Inflammatory macrophage treated with lipopolysaccharide for 4 hours (primary cell): ENCODE measurements at places on chromosomes 1 and 21.
A peak's percentile ranks its signal among the peaks of the same experiment; 100 is the strongest.

DNA sequence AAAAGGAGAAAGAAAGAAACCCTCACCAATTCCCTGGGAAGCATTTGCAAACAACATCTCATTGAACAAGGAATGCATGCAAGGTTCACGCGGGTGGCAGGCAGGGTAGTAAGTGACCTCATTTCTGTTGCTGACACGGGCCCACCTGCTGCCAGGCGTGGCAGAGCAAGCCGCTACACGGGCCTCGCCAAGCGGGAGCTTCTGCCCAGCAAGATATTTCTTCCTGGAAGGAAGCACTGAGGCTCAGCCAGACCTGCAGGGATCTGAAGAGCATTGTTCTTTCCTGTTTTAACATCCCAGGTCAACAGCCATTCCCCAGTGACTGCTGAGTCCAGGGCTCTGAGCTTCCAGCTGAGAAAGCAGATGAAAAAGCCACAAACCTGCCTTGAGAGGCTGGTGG lies 91.9 kb upstream of the IGSF21 start:
- DNase-seq: no peak

GRCh38 chr1:193368302-193368701 lies 181.9 kb upstream of the B3GALT2 start:
- DNase-seq: peak; percentile 49

DNA sequence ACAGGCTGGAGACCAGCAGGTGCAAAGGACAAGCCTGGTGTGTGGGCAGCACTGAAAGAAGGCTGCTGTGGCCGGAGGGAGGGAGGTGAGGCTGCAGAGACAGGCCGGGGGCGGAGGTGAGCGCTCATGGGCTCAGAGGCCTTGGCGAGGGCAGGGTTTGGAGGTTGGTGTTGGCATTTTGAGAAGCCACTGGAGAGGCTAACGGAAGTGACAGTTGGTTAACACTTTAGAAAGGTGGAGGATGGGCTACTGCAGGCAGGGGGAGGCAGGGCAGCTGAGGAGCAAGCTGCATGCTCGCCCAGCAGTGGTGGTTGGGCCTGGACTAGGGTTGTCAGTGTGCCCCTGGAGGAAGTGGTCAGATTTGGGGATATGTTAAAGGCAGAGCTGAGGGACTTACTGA lies 37.5 kb downstream of the QSOX1 start:
- no peak for DNase-seq

DNA sequence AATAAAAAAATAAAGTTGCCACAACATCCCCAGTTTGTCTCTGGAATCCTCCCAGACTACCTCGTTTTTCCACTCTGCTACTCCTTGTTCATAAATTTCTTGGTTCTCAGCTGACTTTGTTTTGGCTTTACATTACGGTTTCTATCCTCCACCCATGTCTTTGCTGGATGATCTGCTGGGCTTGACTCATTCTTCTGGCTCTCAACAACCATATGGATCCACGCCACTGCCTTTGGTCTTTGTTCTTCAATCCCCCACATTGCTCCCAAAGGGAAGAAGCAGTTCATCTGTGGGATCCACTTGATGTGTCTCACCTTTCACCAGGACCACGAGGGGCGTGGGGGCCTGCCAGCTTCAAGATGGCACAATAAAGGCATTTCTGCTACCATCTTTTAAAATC lies 67.1 kb upstream of the NBL1 start:
- no peak for DNase-seq

DNA sequence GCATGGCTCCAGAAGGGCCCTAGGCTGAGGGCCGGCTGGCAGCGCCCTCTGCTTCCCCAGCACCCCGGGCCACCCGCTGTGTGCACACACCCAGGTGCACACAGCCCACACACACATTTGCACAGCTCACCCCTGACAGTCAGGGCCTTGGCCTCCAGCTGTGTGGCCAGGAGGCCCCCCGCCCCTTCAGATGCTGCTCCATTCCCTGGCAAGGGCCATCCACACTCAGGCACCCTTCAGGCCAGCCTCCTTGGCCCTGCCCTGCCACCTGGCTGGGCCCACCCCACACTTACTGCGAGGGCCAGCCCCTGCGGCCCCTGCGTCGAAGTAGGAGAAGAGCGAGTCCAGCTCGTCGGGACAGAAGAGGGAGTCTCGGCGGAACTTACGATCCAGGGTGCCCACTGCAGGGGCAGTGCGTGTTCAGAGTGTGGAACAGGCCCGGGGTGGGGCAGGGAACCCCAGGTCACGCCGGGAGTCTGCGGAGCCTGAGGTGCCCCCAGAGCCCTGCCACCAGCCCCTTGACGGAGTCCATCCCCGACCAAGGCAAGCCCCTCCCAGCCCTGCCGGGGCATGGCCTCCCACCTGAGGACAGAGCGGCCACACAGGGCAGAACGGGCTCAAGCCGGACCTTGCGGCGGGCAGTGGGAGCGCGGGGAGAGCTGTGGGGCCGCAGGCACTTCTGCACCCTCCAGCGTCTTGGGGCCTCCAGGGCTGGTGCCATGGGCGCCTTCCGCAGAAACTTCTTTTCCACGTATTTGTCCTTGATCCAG lies 12.4 kb downstream of the ACAP3 start:
- DNase-seq: no peak
